NCI-H1417 (cell line): ENCODE measurements at places on chromosomes 2 and 18.

GRCh38 chr2:200423541-200423940 lies 86.3 kb downstream of the KCTD18 start:
- no peak for DNase-seq

DNA sequence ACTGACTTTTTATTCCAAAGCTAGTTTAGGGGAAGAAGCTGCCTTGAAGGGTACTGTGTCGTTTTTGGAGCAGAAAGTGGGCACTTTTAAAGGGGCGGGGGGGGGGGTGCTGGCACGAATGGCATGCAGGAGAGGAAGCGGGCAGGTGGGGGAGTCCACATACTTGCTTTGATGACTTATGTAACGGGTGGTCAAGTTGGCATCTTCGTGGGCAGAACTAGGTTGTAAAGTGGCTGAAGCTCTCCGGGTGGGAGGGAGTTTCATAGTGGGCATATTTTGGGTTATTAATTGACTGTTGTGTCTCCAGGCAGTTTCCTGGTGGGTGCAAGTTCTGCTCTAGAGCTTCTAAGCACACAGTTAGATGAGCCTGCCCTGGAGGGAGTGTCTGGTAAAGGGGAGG lies 19.9 kb downstream of the PCARE start:
- no peak for DNase-seq

- no peak for DNase-seq
These were observed 58.3 kb downstream of the MRPL33 start for GRCh38 chr2:27829791-27830190.

DNA sequence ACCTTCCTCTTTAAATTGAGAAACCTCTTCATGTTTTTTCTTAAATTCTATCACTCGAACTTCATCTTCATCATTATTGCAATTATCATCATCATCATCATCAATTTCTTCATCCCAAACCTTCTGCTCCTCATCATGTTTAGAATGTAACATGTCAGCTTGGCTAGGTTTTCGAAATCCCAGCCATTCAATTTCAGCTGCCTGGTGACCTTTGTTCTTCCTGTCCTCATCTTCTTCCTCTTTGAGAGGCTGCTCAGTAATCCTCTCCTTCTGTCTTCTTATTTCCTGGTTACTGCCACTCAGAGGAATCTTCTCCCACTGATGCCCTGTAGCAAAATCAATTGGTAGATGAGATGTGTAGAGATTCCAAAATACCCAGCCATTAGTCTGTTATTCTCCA lies 4.2 kb downstream of the ERMN start:
- no peak for DNase-seq

DNA sequence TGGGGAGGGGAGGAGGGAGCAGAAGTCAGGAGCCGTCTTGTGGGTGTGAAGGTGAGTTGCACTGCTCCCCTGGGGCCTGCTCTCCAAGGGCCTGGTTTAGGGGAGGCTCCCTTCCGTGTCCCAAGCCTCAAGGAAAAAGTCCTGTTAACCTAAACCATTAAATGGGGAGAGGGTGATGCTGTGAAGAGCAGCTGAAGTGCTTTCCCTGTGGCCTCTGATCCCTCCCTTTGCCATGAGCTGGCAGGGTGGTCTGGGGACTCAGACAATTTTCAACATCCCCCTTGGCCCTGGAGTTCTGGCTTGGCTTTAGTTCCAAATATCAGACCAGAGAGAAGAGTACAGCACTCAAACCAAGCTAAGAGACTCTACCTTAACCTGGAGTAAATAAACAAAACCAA lies 692 bp upstream of the POMC start:
- no peak for DNase-seq

DNA sequence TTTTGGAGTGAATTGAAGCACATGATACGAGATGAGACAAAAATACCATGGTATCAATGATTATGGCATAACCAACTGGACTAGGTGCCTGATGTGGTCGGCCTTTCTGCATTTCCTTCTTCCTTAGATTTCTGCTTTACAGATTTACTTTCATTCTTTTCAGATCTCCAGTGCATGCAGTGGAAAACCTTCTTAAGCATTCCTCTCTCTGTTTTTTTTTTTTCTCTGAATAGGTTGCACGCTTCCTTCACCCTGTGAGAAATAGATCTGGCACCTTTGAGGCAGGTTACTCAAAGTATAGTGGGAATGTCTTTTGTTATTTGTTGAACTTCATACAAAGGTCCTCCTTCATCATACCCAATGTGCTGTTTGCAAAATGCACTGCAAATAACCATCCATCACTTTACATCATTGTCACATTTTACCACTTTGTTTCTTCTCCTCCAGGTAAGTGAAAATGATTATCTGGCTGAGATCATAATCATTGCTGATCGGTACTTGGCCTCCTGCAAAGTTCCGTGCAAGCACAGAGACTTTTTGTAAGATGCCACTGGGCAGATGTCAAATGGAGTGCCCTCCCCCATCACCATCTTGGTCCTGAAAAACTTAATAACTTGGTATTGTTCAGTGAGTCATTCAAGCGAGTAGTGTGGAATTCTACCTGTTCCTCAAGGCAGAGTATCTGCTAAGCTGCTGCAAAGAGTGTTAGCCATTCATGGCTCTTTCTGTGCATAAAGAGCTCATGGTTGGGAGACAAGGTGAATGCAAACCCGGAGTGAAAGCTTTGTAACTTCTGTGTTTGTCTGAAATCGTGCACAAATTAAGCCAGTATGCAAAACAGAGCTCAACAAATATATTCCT lies 30.0 kb upstream of the KLHL14 start:
- no peak for DNase-seq

DNA sequence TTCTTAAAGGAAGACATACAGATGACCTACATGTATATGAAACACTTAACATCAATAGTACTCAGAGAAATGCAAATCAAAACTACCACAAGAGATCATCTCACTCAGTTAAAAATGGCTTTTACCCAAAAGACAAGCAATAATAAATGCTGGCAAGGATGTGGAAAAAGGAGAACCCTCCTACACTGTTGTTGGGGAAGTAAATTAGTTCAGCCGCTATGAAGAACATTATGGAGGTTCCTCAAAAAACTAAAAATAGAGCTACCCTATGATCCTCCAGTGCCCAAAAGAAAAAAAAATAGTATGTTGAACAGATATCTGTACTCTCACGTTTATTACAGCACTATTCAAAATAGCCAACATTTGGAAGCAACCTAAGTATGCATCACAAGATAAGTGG lies 1579.4 kb upstream of the TMEFF2 start:
- DNase-seq: no peak

- DNase-seq: no peak
These were observed 109.8 kb upstream of the SIX2 start for GRCh38 chr2:45119038-45119437.

GRCh38 chr2:188986839-188987238 lies 12.7 kb downstream of the COL3A1 start:
- DNase-seq: no peak

- DNase-seq: no peak
These were observed 294.2 kb downstream of the FIGN start for GRCh38 chr2:163441603-163442002.

DNA sequence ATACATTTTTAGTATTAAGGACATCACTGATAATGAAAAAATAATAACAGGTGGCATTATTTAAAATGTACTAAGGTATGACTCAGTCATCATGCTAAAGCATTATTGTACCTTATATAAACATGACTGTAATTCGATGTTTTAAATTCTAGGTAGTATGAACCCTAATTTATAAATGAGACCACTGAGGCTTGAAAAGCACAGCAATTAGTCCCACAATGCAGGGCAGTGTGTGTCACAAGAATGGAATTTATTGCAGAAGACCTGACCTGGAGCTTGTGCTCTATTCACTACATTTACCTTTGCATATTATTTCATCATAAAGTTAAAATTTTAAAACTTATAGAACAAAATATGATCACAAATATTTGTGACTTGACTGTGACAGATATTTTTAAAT lies 358.5 kb upstream of the DSEL start:
- DNase-seq: peak; percentile 71

GRCh38 chr18:9066817-9067306 lies 35.6 kb upstream of the NDUFV2 start:
- no peak for DNase-seq

DNA sequence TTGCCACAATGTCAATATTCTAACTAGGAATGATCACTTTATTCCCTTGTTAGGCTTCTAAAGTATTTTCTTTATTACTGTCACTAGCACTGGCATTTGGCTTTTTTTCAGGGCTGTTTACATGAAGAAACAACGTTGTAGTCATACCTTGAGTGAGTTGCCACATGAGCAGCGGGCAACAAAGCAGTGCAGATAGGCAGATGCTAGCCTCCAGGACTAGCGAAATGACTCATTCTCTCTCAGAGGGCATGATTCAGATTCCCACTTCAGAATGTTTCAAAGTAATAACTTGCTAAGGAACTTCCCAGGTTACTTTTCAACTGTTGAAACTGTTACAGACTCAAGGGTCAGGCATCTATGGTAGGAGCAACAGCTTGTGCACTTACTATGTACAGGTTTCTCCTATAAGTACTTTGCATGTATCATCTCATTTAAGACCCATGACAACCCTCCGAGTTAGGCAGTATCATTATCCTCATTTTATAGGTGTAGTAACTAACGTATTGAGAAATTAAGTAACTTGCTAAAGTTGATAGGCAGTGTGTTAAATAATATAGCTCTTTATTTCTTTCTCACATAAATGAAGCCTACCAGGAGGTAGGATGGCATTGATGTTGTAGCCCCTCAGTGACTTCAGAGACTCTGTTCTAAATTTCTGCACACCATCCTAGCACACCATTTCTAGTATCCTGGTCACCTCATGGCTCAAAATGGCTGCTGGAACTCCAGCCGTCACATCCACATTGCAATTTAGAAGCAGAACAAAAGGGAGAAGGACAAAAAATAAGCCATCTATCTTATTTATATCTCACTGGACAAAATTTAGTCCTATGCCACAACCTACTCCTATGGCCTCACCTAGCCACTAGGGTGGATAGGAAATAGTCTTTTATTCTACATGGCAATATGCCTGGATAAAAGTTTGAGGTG lies 83.3 kb downstream of the ICOS start:
- no peak for DNase-seq

GRCh38 chr2:61705625-61706024 lies 148.2 kb downstream of the FAM161A start:
- peak; percentile 40 for DNase-seq

- no peak for DNase-seq
These were observed 44.4 kb downstream of the LCT start for GRCh38 chr2:135792401-135793150.

- peak; percentile 16 for DNase-seq
These were observed 104.0 kb downstream of the SMAD2 start for GRCh38 chr18:47826157-47827074.

GRCh38 chr2:152176113-152176714 lies 651 bp upstream of the STAM2 start:
- no peak for DNase-seq

GRCh38 chr18:74281011-74281979 lies 10.5 kb downstream of the CYB5A start:
- DNase-seq: peak; percentile 77

GRCh38 chr18:57961876-57962505 lies 82.0 kb upstream of the NEDD4L start:
- DNase-seq: no peak

DNA sequence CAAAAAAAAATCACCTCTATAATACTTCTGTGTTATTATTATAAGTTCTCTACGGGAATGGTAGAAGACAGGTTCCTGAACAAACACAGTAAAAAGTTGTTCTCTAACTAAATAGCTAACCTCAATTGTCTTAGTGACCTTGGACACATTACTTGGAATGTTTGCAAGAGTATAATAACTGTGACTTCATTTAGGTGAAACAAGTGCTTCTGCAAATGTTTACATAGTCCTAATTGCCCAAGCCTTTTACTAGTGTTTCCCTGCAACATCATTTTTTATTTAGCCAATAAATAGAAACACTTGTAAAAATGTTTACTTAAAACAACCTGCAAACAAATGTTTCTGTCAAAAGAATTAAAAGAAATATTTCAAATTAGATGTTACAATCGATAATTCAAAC lies 9.9 kb downstream of the PLEKHM3 start:
- DNase-seq: peak; percentile 75

GRCh38 chr2:57291209-57291608 lies 755.4 kb upstream of the VRK2 start:
- DNase-seq: no peak

- no peak for DNase-seq
These were observed 40.0 kb downstream of the FAM228A start for GRCh38 chr2:24214880-24215279.

DNA sequence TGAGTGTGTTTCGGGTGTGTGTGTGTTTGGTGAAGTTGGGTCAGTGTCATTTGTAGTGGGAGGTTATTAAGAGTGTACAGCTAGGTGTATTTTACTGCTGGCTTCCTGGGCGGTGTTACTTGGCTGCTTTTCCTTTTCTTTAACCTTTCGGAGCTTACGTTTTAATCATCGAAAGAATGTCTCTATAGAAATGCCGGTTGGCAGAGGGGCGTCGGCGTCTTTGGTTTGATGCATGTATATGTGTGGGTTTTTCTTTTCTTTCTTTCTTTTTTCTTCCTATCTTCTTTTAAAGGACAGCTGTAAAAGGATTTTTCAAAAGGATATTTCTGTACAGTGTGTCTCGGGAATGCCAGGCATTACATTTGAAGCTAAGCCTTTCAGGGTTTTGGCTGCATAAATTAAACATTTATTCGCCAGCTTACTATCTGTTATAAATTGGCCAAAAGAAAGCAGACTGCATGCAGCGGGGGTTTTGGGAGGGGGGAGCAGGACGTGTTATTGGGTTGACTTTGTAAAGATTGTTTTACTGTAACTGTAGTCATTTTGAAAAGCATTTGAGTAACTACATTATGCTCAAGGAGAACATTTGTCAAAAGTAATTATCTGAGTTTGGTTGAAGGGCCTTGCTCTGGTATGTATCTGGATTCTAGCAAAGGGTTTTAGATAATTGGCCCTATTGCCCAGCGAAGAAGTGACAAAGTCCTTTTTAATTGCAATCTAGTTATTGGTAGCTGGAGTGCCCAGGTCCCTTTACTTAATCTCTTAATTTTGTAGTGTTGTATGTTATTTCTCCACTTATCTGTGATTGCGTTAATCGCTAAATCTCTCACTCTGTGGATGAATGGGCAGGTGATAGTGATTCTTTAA lies 1.6 kb downstream of the ASXL3 start:
- DNase-seq: peak; percentile 55

- peak; percentile 3 for DNase-seq
These were observed 397.2 kb downstream of the TMEM182 start for GRCh38 chr2:103159018-103159417.

- no peak for DNase-seq
These were observed 368.4 kb downstream of the LPIN1 start for GRCh38 chr2:12114816-12115215.

DNA sequence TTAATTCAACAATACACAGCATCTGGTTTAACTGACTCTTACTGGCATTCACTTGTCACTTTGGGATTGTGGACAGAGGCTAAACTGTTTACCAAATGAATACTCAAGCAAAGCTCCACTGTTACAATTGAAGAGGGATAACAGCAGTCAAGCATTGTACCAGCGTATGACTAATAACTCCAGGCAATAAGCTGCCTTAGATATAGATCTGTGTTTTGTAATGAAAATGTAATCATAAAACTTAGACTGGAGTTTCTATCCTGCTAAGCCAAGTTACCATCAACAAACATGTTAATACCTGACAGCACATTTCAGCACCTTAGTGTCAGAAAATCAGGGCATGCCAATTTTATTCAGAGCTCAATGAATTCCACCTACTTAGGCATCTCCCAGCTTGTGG lies 889.5 kb downstream of the EPHA4 start:
- peak; percentile 13 for DNase-seq

- DNase-seq: no peak
These were observed 66.7 kb upstream of the HS6ST1 start for GRCh38 chr2:128385365-128385764.
